ENCODE measurements at places on chromosomes 1 and 21. TPM values are rescaled to one million over a fixed set of nuclear protein-coding genes. Genes with fewer than 3 reads are reported as not detected.

GRCh38 chr1:206793620-206794019 lies 21.3 kb upstream of the IL10 start:
- H3K27me3 ChIP-seq: no peaks in the 10 kb centered on the region
- DNase-seq: no peak
- H3K4me3 ChIP-seq: no peak overlapping the region
- no peaks in the 10 kb centered on the region for H3K36me3 ChIP-seq
- no peak overlapping the region for H3K27ac ChIP-seq

GRCh38 chr1:90821152-90821787 lies 104.2 kb upstream of the BARHL2 start:
- peak overlapping the region; percentile 24 for H3K4me3 ChIP-seq
- H3K4me1 ChIP-seq: no peaks in the 10 kb centered on the region
- peak overlapping the region; percentile 28 for H3K27ac ChIP-seq
- H3K36me3 ChIP-seq: no peaks in the 10 kb centered on the region
- DNase-seq: no peak

- no peaks in the 10 kb centered on the region for H3K27me3 ChIP-seq
- no peak for DNase-seq
- H3K4me3 ChIP-seq: no peak overlapping the region
Observed at GRCh38 chr21:15441992-15442391, 287.8 kb upstream of the USP25 start.

DNA sequence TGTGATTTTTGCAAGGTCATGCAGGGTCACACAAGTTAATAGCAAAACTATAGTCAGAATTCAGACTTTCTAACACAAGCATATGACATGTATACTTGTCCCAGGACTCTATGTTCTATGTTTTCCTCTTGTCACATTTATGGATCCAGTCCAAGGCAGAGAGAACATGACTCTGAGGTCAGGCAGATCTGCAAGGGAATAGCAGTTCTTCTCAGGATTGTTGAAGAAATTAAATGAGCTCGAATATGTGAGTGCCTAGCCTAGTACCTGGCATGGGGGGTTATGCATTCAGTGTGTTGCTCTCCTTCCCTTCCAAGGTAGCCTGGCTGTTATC lies 9.5 kb upstream of the RPTN start:
- no peaks in the 10 kb centered on the region for H3K36me3 ChIP-seq
- no peak overlapping the region for H3K27ac ChIP-seq
- no peak overlapping the region for H3K4me3 ChIP-seq
- H3K4me1 ChIP-seq: no peaks in the 10 kb centered on the region
- DNase-seq: no peak
- no peaks in the 10 kb centered on the region for H3K27me3 ChIP-seq

DNA sequence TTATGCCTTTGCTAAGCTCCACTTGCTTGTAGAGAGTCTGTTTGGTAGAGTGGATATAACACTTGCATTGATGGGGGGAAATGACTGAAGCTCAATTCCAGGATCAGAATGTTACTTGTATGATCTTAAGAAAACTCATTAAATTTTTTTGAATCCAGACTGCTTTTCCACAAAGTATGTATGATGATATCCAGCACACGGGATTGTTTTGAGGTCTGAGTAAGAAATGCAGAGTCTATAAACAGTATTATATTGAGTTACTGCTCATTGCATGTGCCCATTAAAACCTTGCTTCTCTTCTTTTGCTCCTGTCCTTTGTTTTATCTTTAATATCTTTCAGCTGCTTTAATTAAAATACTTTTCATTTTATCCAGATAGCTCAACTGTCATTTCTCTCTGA lies 570.4 kb upstream of the ZRANB2 start:
- H3K4me1 ChIP-seq: no peaks in the 10 kb centered on the region
- DNase-seq: no peak
- H3K4me3 ChIP-seq: no peak overlapping the region
- no peak overlapping the region for H3K27ac ChIP-seq
- H3K36me3 ChIP-seq: no peaks in the 10 kb centered on the region
- no peaks in the 10 kb centered on the region for H3K27me3 ChIP-seq

DNA sequence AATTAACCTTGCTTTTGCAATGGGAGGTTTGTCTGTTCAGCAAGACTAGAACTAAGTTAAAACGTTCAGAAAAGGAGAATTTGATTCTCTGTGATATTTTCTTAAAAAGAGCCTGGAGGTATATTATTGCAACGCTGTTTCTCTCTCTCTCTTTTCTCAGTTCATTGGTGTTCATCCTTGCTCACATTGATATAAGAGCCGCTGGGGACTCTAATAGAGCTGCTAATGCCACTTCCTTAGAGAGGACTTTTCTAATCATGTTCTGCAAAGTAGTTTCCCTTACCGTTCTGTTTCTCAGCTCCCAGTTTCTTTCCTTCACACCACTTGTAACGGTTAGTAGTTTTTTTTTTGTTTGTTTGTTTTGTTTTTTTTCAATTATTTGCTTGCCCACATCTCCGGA lies 203.8 kb downstream of the RWDD3 start:
- H3K36me3 ChIP-seq: no peaks in the 10 kb centered on the region
- no peak overlapping the region for H3K27ac ChIP-seq
- no peak for DNase-seq
- H3K4me3 ChIP-seq: no peak overlapping the region
- no peaks in the 10 kb centered on the region for H3K27me3 ChIP-seq

DNA sequence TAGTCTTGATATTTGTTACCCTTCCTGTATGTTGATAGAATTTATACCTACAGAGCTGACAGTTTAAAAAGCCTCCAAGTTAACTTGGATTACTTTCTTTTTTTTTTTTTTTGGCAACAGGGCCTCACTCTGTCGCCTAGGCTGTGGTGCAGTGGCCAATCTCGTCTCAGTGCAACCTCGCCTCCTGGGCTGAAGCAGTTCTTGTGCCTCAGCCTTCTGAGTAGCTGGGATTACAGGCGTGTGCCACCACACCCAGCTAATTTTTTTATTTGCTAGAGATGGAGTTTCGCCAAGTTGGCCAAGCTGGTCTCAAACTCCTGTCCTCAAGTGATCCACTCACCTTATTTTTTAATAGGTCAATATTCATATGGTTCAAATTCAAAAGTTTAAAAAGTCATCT lies 32.7 kb downstream of the WDTC1 start:
- H3K4me3 ChIP-seq: no peak overlapping the region
- no peaks in the 10 kb centered on the region for H3K27me3 ChIP-seq
- H3K4me1 ChIP-seq: no peaks in the 10 kb centered on the region
- DNase-seq: no peak
- no peak overlapping the region for H3K27ac ChIP-seq

GRCh38 chr1:35809114-35810095 lies 1.6 kb downstream of the AGO4 start:
- no peak for DNase-seq
- peaks cover 3% of the 10 kb centered on the region for H3K4me1 ChIP-seq
- no peaks in the 10 kb centered on the region for H3K36me3 ChIP-seq
- H3K4me3 ChIP-seq: peak overlapping the region; percentile 92

GRCh38 chr1:232951180-232951579 lies 769 bp downstream of the NTPCR start:
- H3K4me3 ChIP-seq: peak overlapping the region; percentile 69
- no peak for DNase-seq
- H3K4me1 ChIP-seq: peaks cover 4% of the 10 kb centered on the region
- no peaks in the 10 kb centered on the region for H3K27me3 ChIP-seq
- H3K27ac ChIP-seq: peak overlapping the region; percentile 92

- no peaks in the 10 kb centered on the region for H3K36me3 ChIP-seq
- H3K4me1 ChIP-seq: no peaks in the 10 kb centered on the region
- no peak for DNase-seq
- H3K27ac ChIP-seq: no peak overlapping the region
Observed at GRCh38 chr1:178399177-178399728, 97.5 kb downstream of the CLEC20A start.

DNA sequence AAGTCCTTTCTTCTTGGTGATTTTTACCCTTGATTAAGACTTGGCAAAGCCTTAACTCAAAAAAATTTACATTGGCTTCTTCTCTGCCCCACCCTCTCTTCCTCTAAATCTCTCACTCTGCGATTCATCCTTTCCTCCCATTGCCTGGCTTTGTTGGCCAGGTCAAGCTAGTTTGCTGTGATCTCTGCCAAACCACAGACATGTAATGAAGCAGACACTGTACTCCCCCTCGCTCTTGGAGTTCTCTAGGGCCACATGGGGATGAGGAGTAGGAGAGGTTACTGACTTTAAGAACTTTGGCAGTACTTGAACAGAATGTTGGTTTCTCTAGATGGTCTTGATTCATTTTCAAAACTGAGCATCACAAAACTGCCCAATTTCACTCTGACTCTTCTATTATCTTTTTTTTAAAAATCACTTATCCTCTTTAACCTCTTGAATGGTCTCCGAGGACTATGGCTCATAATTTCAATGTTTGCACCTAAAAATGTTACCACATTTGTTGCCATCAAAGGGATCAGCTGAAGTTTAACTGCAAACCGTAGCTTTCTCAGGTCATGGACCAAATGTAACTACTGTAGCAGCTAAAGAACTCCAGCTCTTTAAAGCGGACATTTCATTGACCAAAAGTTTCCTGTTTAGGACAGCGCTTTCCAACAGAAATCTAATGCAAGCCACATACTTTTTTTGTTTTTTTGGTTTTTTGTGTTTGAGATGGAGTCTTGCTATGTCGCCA lies 62.7 kb upstream of the IPO9 start:
- H3K4me1 ChIP-seq: peaks cover 4% of the 10 kb centered on the region
- H3K27ac ChIP-seq: no peak overlapping the region
- H3K27me3 ChIP-seq: no peaks in the 10 kb centered on the region

DNA sequence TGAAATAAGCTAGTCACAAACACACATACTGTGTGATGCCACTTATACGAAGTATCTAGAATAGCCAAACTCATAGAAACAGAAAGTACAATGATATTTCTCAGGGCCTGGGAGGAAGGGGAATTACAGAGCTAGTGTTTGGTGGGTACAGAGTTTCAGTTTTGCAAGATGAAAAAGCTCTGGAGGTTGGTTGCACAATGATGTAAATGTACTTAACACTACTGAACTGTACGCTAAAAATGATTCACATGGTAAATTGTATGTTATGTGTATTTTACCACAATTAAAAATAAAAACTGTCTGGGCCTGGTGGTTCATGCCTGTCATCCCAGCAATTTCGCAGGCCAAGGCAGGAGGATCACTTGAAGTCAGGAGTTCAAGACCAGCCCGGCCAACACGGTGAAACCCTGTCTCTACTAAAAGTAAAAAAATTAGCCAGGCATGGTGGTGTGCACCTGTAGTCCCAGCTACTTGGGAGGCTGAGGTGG lies 15.3 kb upstream of the FHAD1 start:
- no peaks in the 10 kb centered on the region for H3K4me1 ChIP-seq
- no peak for DNase-seq
- no peak overlapping the region for H3K4me3 ChIP-seq
- H3K27ac ChIP-seq: no peak overlapping the region
- no peaks in the 10 kb centered on the region for H3K27me3 ChIP-seq

- no peak overlapping the region for H3K27ac ChIP-seq
- H3K4me3 ChIP-seq: no peak overlapping the region
- no peaks in the 10 kb centered on the region for H3K4me1 ChIP-seq
- no peaks in the 10 kb centered on the region for H3K36me3 ChIP-seq
- no peak for DNase-seq
Observed at GRCh38 chr1:26409191-26409807, 1.3 kb upstream of the LIN28A start.

- H3K27me3 ChIP-seq: peaks cover 30% of the 10 kb centered on the region
- no peak for DNase-seq
- no peaks in the 10 kb centered on the region for H3K4me1 ChIP-seq
- H3K36me3 ChIP-seq: no peaks in the 10 kb centered on the region
- no peak overlapping the region for H3K4me3 ChIP-seq
Observed at GRCh38 chr1:18278946-18279345, 171.3 kb downstream of the IGSF21 start.

GRCh38 chr1:117009132-117009531 lies 7.6 kb downstream of the CD101 start:
- H3K4me3 ChIP-seq: no peak overlapping the region
- no peak overlapping the region for H3K27ac ChIP-seq
- DNase-seq: no peak
- no peaks in the 10 kb centered on the region for H3K27me3 ChIP-seq
- H3K36me3 ChIP-seq: no peaks in the 10 kb centered on the region

GRCh38 chr21:25640943-25641292 lies 1.9 kb downstream of the JAM2 start:
- DNase-seq: no peak
- peak overlapping the region; percentile 81 for H3K4me3 ChIP-seq
- H3K36me3 ChIP-seq: no peaks in the 10 kb centered on the region
- H3K27ac ChIP-seq: no peak overlapping the region

GRCh38 chr21:31042080-31042464 lies 3.8 kb upstream of the KRTAP19-8 start:
- H3K4me3 ChIP-seq: no peak overlapping the region
- no peaks in the 10 kb centered on the region for H3K36me3 ChIP-seq
- no peak for DNase-seq
- H3K27me3 ChIP-seq: no peaks in the 10 kb centered on the region
- no peak overlapping the region for H3K27ac ChIP-seq

DNA sequence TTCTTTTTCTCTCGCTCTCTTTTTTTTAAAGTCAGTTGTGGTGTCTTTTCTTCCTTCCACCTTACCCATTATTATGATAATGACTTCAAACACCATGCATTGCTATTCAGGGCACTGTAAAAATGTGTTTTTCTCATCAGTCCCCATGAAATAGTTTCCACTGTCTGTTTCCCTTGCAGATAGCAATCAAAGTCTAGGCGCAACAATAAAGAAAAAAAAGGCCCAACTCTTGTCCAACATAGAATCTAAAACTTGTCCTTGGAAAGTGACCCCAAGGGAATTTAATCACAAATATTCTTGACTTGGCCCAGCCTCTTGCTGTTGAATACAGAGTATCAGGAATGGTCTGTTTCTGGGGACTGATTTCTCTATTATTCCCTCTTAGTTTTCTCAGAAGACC lies 382.5 kb downstream of the PLPP3 start:
- H3K4me3 ChIP-seq: no peak overlapping the region
- H3K27ac ChIP-seq: no peak overlapping the region
- H3K27me3 ChIP-seq: no peaks in the 10 kb centered on the region
- no peaks in the 10 kb centered on the region for H3K36me3 ChIP-seq
- no peaks in the 10 kb centered on the region for H3K4me1 ChIP-seq
- no peak for DNase-seq

DNA sequence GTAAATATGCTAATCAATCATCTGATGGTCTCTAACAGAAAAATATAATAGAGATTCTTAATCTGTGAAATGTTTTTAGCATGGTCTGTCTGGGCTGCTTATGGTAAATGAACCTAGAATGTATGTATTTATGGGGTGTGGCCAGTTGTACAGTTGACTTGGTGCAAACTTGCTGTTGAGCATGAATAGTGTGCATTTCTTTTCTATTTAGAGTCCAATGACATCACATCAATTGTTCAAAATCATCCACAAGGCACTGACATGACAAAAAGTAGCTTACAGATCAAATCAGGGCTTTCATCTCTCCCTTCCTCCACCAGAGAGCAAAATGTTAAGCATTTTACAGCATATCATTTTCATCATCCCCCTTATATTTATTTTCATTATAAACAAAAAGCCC lies 1010.3 kb downstream of the KCNT2 start:
- no peaks in the 10 kb centered on the region for H3K4me1 ChIP-seq
- no peaks in the 10 kb centered on the region for H3K27me3 ChIP-seq
- no peaks in the 10 kb centered on the region for H3K36me3 ChIP-seq
- H3K4me3 ChIP-seq: no peak overlapping the region

CALML6 gene
- 0.33 TPM for total RNA-seq

EFNA3 gene
- total RNA-seq: 7.2 TPM

CATSPERE gene
- total RNA-seq: 1.3 TPM

DNASE2B gene
- total RNA-seq: 1.3 TPM

PDC gene
- not detected for total RNA-seq

RNASEL gene
- total RNA-seq: 14.8 TPM

C1orf87 gene
- not detected for total RNA-seq
